Ovary (tissue), 10 donors: ENCODE measurements at places on chromosomes 3 and 15. TPM values are rescaled to one million over a fixed set of nuclear protein-coding genes. Genes with fewer than 3 reads are reported as not detected.

DNA sequence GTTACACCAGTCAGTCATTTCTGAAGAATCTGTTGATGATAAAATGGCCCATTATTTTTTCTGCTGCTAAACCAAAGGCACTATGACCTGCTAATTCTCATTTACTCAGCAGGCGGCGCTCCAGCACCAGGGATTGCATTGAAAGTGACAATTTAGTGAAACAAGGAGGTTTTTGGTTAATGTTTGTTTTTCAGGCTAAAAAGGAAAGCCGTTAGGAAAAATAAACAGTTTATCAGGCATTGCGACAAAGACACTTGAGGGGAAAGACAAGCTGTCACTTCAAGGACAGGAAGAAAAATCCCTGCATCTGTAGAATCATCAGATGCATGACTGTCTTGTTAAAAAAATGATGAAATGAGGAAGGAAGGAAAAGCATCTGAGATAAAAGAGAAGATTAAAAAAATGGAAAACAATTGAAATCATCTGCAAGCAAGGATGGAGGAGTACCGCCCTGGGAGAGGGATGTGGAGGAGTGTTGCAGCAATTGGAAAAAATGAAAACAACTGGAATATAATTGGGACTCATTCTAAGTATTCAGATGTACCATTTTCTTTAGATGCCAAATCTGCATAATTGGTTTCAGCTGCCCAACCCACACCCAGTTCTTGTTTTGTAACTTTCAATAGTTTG lies 54.0 kb downstream of the NR1D2 start:
- peak; percentile 82 for DNase-seq

- DNase-seq, result no peak
These were observed 9.1 kb downstream of the NCEH1 start for GRCh38 chr3:172701751-172702150.

GRCh38 chr15:52180196-52180835 lies 10.9 kb downstream of the GNB5 start:
- peak; percentile 20 for DNase-seq

DNA sequence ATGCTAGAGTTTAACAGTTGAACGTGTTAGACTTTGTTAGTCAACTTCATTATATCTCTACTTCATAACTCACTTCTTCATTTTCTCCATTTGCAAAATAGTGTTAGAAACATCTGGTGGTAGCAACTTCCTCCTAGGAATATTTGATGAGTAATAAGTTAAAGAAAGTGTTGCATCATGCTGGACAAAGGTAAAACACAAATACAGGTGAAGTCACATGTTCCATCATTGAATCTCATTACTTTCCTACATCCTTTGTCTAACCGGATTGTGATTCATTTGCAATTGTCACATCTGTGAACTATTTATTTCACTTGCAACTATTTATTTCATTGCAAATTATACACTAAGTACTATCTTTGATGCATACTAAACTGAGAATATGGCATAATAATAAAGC lies 186.5 kb downstream of the TUSC7 start:
- no peak for DNase-seq

DNA sequence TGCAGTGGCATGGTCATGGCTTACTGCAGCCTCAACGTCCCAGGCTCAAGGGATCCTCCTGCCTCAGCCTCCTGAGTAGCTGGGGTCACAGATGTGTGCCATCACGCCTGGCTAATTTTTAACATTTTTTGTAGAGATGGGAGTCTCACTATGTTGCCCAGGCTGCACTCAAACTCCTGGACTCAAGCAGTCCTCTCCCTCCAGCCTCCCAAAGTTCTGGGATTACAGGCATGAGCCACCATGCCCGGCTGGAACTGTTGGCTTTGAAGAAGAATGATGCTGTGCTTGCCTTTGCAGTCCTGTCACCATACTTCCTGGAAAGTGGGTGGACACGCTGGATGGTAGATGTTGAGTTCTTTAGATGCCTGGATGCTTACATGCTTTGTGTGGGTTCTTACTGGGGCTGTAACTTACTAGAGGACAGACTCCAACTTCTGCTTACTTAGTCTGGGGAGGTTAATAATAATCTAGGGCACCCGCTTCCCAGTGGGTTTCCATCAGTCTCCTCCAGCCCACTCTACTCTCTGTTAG lies 36.7 kb downstream of the IGF1R start:
- DNase-seq, result no peak

GRCh38 chr3:64187065-64187959 lies 38.0 kb downstream of the PRICKLE2 start:
- peak; percentile 82 for DNase-seq

DNA sequence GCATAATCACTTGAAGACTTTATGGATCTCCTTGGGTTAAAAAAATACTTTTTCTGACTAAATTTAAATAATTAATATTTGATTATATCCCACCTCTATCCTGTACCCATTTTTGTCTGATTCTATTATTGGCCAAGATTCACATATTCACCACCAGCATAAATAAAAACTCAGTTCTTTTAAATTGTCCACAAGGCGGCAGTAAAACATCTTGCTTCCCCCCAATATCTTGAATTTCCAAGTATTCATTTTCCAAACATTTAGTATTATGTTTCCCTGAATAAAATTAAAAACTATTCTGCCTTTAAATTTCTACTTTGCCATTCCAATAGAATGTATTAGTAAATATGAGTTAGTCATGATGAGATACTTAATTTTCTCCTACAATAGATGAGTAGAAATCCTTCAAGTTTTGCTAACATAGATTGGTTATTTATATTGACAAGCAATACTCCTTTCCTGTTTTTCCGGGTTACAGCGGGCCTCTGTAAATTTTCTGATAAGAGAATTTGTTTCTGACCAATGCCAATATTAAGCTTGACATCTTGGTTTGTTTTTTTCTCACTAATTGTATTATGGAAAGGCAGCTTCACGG lies 218.7 kb upstream of the MDFIC2 start:
- no peak for DNase-seq

- DNase-seq, result no peak
These were observed 32.4 kb upstream of the SAMMSON start for GRCh38 chr3:69967156-69967555.

GRCh38 chr3:158847452-158847821 lies 45.6 kb downstream of the MFSD1 start:
- no peak for DNase-seq

DNA sequence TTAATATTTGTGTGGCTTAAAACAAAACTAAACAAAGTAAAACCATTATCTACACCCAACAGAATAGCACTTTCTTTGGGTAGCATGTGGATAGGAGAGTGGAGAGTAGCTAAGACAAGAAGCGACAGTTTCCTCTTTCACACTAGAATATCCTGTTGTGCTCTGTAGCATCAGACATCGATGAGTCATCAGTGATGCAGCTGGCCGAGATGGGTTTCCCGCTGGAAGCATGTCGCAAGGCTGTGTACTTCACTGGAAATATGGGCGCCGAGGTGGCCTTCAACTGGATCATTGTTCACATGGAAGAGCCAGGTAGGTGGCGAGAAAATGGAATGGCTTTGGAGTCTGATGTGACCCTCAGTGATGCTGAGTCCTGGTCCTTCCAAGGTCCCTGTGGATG lies 108.1 kb downstream of the USP13 start:
- no peak for DNase-seq

DNA sequence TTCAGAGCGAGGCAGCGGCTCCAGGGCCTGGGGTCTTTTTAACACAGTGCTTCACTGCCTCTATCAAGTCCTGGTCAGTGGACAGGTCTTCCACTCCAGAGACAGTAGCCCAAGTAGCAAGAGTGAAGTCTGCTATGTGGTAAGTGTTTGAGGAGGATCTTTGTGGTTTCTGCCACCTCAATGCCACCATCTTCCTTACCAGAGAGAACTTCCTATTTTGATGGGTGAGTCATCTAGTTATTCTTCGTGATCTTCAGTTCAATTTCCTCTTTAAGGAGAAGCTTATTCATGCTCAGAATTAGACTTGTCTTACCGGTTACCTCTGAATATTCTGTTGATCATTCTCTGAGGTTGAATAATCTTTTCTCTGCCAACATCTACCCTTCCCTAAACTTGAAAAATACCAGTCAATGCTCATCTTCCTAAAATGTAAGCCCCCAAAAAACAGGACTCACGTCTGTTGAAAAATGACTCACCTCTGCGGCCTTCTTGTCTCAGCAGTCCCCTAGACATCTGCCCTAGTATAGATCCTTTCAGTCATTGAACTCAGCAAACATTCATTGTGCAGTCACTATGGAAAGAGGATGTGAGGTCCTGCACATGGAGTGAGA lies 32.2 kb upstream of the BCL6 start:
- DNase-seq, result no peak

THPO gene
- 1.5 TPM for polyA plus RNA-seq

NPAP1 gene
- polyA plus RNA-seq, result 0.31 TPM
